ENCODE measurements at places on chromosomes 3 and 15.
A peak's percentile ranks its signal among the peaks of the same experiment; 100 is the strongest.

GRCh38 chr3:178802993-178803693, 266.9 kb downstream of the KCNMB2 start:
- no peak for DNase-seq

- DNase-seq: no peak
Measured at GRCh38 chr3:14093831-14094230, 30.8 kb downstream of the CHCHD4 start.

- no peak for DNase-seq
Measured at GRCh38 chr3:78161736-78162135, 1121.8 kb downstream of the ROBO2 start.

DNA sequence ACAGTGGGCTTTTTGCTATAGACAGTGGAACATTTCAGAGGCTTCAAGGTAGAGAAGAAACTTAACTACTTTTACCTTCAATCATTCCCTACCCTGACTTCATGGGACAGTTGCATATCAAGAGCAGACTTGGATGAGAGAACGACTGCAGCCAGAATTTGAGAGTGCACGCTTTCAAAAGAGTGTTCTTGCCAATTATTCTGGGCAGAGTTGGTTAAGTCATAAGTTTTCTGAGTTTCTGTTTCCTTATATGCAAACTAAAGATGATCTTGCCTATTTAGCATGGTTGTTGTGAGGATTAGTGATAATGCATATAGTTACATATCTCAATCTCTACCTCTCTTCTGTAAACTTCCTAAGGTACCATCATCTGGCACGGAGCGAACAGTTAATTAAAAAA, 7.6 kb downstream of the SLC9A9 start:
- DNase-seq: no peak

DNA sequence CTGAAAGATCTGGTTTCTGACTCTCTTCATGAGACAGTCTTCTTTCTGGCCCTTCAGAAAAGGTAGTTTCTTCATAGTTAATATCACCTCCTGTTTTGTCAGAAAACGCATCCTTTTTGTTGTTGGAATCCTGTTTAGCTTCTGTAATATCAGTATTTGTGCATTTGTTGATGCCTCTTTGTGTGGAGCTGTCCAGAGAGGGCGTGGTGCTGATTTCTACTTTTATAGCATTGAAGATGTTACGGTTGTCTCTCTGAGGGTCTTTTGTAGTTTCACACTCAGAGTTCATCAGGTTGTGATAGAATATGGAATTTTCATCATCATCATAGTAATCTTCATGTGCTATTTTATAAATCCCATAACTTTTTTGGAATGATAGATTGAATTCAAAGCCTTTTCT, 8.9 kb downstream of the GPR149 start:
- DNase-seq: no peak

- DNase-seq: no peak
Measured at GRCh38 chr15:26682598-26683164, 90.2 kb downstream of the GABRB3 start.

DNA sequence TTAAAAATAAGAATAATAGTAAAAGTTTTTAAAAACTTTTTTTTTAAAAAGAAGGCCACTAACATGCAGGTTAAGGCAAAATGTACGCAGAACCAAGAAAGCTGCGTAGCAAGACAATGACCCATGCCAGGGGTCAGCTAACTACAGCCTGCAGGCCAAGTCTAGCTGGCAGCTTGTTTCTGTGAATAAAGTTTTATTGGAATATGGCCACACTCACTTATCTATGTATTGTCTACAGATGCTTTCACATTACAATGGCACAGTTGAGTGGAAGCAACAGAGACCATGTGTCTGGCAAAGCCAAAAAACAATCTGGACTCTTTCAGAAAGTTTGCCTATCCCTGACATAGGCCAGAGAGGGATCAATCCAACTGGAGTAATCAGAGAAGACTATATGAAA, 46.7 kb downstream of the WWTR1 start:
- no peak for DNase-seq

- DNase-seq: no peak
Measured at GRCh38 chr3:146502887-146503460, 33.6 kb upstream of the PLSCR2 start.

- DNase-seq: peak; percentile 56
Measured at GRCh38 chr3:51501833-51502561, 2.2 kb upstream of the DCAF1 start.

DNA sequence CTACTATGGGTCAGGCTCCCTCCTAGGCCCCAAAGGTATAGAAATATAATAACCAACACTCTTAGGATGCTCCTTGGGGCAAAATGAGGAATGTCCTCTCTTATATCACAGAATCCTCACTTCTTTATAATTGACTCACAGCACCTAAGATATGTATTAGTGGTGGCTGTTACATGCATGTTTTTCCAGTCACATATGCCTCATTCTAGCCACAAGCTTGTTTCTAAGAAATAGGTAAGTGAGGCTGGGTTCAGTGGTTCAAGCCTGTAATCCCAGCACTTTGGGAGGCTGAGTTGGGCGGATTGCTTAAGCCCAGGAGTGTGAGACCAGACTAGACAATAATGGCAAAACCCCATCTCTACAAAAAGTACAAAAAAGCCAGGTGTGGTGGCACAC, 57.9 kb upstream of the PSMD6 start:
- DNase-seq: no peak

GRCh38 chr3:161567577-161568361, 71.2 kb downstream of the OTOL1 start:
- no peak for DNase-seq

- DNase-seq: no peak
Measured at GRCh38 chr3:72390841-72391240, 457.4 kb downstream of the SHQ1 start.

- no peak for DNase-seq
Measured at GRCh38 chr3:196914866-196915265, 27.5 kb downstream of the NCBP2 start.

- no peak for DNase-seq
Measured at GRCh38 chr3:32483772-32484171, 18.9 kb downstream of the CMTM6 start.

GRCh38 chr3:55902221-55902900, 415.3 kb upstream of the WNT5A start:
- no peak for DNase-seq

DNA sequence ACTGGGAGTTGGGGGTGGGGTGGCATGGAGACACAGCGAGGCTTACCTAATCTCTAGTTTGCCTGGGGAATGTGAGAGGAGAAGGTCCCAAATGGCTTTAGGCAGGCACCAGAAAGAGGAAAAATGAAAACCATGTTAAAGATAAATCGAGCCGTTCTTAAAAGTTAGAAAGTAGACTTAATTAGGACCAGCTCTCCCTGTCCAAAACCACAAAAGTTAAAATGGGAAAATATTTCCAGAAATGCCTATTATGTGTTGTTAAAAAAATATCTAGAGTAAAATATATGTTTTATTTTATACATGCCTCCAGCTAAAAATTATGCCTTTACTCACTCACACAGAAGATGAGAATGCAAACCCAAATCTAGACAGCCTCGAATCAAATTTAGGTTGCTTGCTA, 50.1 kb downstream of the LRTM1 start:
- DNase-seq: no peak
